Aorta (tissue), 5 donors: ENCODE measurements at places on chromosomes 16 and 17.

DNA sequence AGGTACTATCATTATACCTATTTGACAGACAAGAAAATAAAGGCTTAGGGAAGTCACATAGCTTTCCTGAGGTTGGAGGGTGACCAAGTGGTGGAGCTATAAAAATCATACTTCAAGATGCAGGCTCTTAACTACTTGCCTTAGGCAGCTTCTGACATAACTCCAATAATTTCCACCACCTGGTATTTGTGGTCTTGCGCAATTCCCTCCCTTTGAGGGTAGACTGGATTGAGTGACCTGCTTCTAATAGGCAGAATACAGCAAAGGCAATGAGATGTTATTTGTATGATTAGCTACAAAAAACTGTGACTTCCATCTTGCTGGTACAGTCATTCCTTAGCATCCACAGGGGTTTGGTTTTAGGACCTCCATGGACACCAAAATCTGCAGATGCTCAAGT lies 385.5 kb downstream of the TMEM114 start:
- no peak for DNase-seq
- no peak overlapping the region for H3K27ac ChIP-seq
- H3K36me3 ChIP-seq, result no peaks in the 10 kb centered on the region
- no peak overlapping the region for H3K4me3 ChIP-seq

GRCh38 chr16:88619859-88620815 lies 18.2 kb upstream of the IL17C start:
- H3K36me3 ChIP-seq, result peaks cover 8% of the 10 kb centered on the region
- no peaks in the 10 kb centered on the region for H3K27me3 ChIP-seq
- H3K4me1 ChIP-seq, result no peaks in the 10 kb centered on the region
- no peak for DNase-seq

GRCh38 chr17:28057731-28058246 lies 15.3 kb downstream of the NLK start:
- H3K27ac ChIP-seq, result no peak overlapping the region
- no peak overlapping the region for H3K4me3 ChIP-seq
- DNase-seq, result no peak
- no peaks in the 10 kb centered on the region for H3K36me3 ChIP-seq

DNA sequence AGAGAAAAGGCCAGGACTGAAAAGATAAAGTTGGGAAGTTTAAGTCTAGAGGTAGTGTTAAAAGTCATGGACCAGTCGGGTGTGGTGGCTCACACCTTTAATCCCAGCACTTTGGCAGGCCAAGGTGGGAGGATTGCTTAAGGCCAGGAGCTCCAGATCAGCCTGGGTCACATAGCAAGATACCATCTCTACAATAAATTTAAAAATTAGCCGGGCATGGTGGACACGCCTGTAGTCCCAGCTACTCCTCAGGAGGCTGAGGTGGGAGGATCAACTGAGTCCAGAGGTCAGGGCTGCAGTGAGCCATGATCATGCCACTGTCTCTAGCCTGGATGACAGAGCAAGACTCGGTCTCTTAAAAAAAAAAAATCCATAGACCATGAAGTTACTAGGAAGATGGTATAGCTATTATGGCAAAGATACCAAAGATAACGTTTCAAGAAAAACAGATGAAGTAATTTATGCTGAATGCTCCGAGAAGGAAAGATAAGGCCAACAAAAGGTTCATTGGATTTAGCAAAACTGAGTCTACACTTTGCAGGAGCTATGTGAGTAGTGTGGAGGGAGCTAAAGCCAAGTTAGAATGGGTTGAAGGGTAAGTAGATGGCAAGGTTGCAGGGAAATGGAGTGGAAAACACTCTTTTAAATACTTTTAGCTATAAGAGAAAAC lies 11.7 kb downstream of the TRIM37 start:
- H3K4me1 ChIP-seq, result peaks cover 3% of the 10 kb centered on the region
- no peak overlapping the region for H3K4me3 ChIP-seq
- no peak overlapping the region for H3K27ac ChIP-seq
- H3K27me3 ChIP-seq, result no peaks in the 10 kb centered on the region

DNA sequence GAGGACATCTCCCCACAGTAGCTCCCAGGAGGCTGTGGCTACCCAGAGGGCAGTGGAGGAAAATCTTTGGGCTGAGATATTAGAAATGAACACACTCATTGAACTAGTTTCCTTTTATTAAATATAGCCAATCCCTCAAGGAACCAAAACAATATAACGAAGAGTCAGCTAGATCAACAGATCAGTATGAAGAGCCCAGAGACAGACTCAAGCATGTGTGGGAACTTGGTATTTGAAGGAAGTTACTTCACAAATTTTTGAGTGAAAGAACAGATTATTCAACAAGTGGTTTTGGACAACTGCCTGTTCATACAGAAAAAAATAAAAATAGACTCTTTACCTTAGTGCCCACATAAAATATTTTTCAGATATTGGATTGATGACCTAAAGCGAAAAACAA lies 183.6 kb upstream of the PMFBP1 start:
- H3K27me3 ChIP-seq, result no peaks in the 10 kb centered on the region
- H3K27ac ChIP-seq, result no peak overlapping the region
- no peak overlapping the region for H3K4me3 ChIP-seq
- DNase-seq, result no peak
- no peaks in the 10 kb centered on the region for H3K4me1 ChIP-seq
- H3K36me3 ChIP-seq, result no peaks in the 10 kb centered on the region

DNA sequence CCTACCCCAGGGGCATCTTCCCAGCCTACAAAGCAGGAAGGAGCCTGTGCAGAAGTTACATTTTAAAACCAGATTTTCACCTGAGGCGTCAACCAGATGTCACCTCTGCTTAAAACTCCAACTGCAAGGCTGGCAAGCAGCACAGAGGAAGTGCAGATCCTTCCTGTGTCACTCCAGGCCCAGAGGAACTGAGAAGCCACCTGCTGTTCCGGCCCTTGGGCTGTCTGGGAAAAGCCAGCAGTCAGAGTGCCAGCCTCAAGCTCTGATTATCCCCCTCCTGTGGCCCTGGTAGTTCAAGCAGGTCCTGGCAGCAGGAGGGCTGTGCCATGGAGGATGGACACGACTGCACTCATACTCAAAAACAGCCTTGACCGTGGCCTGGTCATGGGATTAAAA lies 10.2 kb downstream of the POLR2C start:
- DNase-seq, result no peak
- H3K27ac ChIP-seq, result no peak overlapping the region
- no peaks in the 10 kb centered on the region for H3K36me3 ChIP-seq
- no peaks in the 10 kb centered on the region for H3K27me3 ChIP-seq
- no peaks in the 10 kb centered on the region for H3K4me1 ChIP-seq
- H3K4me3 ChIP-seq, result no peak overlapping the region

DNA sequence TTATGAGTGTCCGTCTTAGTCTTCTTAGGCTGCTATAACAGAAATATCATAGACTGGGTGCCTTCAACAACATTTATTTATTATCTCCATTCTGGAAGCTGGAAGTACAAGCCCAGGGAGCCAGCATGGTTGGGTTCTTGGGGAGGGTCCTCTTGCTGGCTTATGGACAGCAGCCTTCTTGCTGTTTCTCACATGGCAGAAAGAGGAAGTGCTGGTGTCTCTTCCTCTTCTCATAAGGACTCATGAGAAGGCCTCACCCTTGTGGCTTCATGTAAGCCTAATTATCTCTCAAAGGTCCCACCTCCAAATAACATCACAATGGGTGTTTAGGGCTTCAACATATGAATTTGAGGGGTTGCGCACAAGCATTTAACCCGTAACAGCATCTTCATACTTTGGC lies 207.0 kb upstream of the COX10 start:
- no peaks in the 10 kb centered on the region for H3K27me3 ChIP-seq
- no peak for DNase-seq
- no peaks in the 10 kb centered on the region for H3K4me1 ChIP-seq
- H3K4me3 ChIP-seq, result no peak overlapping the region
- H3K27ac ChIP-seq, result no peak overlapping the region
- no peaks in the 10 kb centered on the region for H3K36me3 ChIP-seq

DNA sequence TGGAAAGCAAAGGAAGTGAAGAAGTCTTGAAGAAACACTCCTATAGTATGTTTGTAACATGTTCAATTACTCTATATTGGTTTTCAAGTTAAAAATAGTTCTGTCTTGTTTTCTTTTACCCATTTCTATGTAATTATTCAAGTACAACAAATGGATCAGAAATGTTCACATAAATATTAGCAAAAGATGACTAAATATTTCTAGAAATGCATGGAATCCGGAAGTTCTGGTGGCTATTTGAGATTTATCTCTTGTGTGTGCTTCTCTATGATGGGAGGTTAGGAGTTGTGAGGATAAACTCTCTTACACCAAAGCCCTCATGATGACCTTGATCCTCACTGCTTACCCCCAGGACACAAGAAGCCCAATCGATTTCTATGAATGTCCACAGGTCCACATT lies 237.5 kb downstream of the CDH8 start:
- no peaks in the 10 kb centered on the region for H3K4me1 ChIP-seq
- no peak overlapping the region for H3K4me3 ChIP-seq
- no peaks in the 10 kb centered on the region for H3K36me3 ChIP-seq
- no peak for DNase-seq
- no peak overlapping the region for H3K27ac ChIP-seq

DNA sequence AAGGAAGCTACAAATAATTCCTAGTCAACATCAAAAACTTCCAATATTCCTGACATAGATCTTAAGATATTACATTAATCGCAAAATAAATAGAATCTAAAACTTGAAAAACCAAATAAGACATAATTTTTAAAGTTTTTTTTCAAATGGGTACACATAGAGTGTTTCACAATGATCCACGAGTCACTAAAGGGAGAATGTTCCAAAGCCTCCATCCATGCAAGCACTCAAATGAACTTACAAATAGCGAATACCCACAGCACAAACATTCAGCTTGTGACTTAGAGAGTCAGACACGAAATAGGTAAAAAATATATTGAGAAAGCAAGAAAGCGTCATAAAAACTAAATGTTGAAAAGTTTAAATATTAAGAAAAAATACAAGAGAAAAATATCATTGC lies 65.7 kb downstream of the CEP112 start:
- no peaks in the 10 kb centered on the region for H3K36me3 ChIP-seq
- no peaks in the 10 kb centered on the region for H3K4me1 ChIP-seq
- H3K27me3 ChIP-seq, result no peaks in the 10 kb centered on the region
- H3K4me3 ChIP-seq, result no peak overlapping the region
- no peak for DNase-seq

GRCh38 chr17:44827863-44828262 lies 2.2 kb downstream of the GJC1 start:
- H3K4me1 ChIP-seq, result no peaks in the 10 kb centered on the region

GRCh38 chr16:31713945-31714902 lies 159.4 kb upstream of the ZNF267 start:
- H3K4me1 ChIP-seq, result no peaks in the 10 kb centered on the region
- H3K27ac ChIP-seq, result no peak overlapping the region
- H3K27me3 ChIP-seq, result no peaks in the 10 kb centered on the region
- H3K36me3 ChIP-seq, result no peaks in the 10 kb centered on the region
- peak overlapping the region; percentile 80 for H3K4me3 ChIP-seq

DNA sequence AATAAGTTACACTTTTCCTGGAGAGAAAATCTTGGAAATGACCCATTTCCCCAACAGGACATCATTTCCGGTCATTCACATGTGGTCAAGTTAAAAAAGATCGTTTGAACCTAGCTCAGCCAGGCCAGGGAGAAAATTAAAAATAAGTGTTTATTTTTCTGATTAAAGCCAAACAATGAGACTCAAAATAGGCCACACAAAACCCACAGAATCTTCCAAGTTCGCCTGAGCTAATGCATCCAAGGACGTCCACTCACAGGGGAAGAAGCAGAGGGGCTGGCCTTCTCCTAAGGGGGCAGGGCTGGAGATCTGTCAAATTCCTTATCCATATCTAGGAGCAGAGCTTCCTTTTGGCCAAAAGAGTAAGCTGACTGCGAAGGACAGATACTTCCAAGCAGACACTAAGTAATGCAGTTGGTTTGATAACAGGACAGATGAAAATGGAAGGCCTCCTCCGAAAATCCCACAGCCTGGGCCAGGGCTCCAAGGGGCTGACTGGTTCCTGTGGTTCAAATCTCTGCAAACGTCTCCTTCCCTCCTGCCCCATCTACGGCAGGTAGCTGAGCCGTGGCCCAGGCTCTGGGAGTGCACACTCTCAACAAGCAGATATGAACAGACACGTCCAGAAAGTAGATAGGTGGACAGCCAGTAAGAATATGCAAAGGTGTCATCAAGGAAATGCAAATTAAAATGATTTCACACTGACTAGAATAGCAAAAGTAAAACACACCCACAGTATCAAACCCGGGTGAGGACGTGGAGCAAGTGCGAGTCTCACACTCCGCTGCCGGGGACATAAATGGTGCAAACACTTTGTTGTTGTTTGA lies 98.5 kb downstream of the MRM3 start:
- H3K4me1 ChIP-seq, result no peaks in the 10 kb centered on the region
- no peak overlapping the region for H3K4me3 ChIP-seq

- H3K27me3 ChIP-seq, result no peaks in the 10 kb centered on the region
- H3K27ac ChIP-seq, result no peak overlapping the region
- H3K4me1 ChIP-seq, result no peaks in the 10 kb centered on the region
- DNase-seq, result no peak
Observed at GRCh38 chr17:54124456-54124855, 301.7 kb downstream of the KIF2B start.

DNA sequence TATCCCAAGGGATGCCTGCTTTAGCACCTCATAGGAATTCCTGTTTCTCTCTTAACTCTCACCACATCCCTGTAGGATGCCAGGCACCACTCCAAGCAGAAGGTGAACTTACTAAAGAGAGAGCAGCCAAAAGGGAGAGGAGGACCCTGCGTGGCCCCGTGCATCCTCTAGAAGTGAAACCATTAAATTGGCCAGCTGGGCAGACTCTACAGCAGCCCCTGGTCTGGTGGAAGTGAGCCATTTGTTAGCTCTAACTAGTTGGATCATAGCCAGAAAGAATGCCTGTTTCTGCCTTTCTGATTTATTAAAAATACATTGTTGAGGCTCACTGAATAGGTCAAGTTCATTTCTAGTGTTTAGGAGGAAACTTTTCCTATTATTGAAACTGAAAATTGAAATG lies 22.3 kb downstream of the TMEM11 start:
- H3K4me1 ChIP-seq, result no peaks in the 10 kb centered on the region
- peak overlapping the region; percentile 7 for H3K27ac ChIP-seq
- no peaks in the 10 kb centered on the region for H3K36me3 ChIP-seq
- H3K27me3 ChIP-seq, result no peaks in the 10 kb centered on the region
- no peak overlapping the region for H3K4me3 ChIP-seq

DNA sequence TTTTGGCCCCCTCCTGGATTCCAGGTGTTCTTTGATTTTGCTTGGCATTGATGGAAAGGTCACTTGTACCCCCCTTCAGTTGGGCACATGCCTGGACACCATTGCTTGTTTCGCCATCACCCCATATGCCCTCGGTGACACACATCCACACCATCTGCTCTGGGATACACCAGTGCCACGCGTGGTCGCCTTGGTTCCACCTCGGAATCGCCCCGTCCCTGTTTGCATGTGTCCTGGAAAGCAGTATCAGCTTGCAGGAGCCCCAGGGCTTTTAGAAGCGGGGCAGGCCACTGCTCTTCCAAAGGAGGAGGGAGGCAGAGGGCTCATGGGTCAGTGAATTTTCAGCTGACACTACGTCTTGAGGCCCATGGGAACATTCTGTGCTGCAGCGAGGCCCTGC lies 607.9 kb downstream of the KCNJ18 start:
- no peak for DNase-seq
- no peak overlapping the region for H3K27ac ChIP-seq
- no peak overlapping the region for H3K4me3 ChIP-seq
- no peaks in the 10 kb centered on the region for H3K36me3 ChIP-seq
- no peaks in the 10 kb centered on the region for H3K27me3 ChIP-seq
